ENCODE measurements at places on chromosomes 7 and 10.

DNA sequence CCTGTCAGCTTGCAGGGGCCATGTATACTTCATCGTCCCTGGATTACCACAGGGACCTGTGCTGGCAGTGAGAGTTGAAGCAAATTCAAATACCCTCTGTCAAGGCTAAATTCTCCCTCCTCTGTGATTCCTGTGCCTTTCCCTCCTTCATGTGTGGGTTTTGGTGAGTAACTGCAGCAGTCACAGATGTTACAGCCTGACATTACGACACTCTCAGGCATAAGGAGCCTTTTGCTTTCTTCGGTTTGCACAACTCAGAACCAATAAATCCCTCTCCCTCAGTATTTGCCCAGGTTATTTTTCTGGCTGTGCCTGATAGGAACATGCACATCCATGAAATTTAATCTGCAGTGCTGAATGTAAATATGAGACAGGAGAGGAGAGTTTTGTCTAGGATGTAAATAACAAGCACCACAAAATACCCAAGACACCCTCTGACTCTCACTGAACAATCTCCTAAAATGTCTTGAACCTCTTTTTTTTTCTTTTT lies 997.2 kb upstream of the GHITM start:
- DNase-seq: no peak

- no peak for DNase-seq
These were observed 30.0 kb upstream of the RAB11FIP2 start for GRCh38 chr10:118076705-118077104.

GRCh38 chr10:86007171-86007570 lies 359.4 kb downstream of the GRID1 start:
- DNase-seq: no peak

DNA sequence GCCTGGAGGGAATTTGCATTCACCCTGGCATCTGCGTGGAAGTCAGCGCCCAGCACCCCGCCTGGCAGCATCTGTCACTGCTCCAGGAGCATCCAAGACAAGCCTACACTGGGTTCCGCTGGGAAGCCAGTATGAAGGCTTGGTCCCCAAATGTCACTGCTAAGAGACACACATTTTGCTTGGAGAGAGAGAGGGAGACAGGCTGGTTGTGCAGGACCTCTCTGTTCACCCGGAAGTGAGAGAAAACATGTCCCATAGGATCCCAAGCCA lies 119.5 kb downstream of the SEC23IP start:
- DNase-seq: no peak

DNA sequence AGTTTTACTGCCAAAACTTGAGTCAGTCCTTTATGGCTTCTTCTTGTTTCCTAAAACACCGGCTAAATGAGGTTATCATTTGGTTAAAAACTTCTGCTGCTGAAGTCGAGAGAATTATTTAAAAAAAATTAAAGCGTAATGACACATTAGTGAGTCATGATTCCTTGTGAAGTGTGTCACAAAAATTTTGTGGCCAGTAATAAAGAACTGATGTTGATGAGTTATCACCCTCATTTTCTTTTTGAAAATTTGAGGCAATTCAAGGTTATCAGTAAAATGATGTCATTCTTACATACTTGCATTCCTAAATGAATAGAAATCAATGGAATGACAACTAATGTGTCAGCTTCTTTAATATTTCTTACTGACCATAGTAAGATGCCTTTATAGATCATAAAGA lies 427.4 kb downstream of the SORCS3 start:
- no peak for DNase-seq

DNA sequence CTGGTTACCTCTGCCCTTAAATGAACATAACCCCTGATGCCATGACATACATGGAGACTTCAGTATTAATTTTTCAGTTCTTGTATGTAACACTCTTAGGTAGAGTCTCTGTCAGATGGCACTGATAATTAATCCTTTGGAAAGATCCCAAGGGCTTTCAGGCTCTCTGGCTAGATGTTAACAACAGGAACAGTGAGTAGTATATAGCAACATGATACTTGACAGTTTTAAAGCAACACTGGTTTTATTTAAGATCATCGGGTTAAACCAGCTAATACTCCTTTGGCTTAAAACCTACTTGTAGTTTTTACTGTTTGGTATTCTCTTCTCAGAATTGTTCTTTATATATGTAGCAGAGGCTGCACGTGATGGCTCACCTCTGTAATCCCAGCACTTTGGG lies 27.3 kb downstream of the AHCYL2 start:
- no peak for DNase-seq

DNA sequence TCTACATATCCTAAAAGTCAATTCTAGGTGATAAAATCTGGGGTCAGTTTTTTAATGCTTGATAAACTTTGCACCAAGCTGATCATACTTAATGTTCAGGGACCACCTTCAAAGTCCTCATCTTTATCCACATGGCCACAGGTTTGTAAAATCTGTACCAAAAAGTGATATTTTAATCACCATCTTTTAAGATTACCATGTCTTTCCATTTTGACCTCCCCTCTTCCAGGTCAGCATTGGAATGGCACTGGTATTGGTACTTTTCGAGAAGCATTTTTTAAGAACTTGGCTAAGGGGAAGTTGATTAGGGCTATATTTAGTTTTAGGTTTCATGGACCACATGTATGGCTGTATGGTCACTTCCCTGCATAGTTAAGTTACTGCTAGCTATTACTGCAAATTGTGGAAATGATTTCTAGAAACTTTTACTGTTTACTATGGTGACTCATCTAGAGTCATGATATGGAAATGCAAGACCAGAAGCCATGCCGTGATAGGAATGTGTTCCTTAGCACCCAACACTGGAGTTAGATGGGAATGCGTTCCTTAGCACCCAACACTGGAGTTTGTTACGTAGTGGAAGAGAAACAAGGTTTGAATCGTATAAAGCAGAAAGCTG lies 50.8 kb upstream of the ABLIM1 start:
- DNase-seq: no peak

- DNase-seq: no peak
These were observed 128.6 kb downstream of the OAT start for GRCh38 chr10:124289851-124290795.

- DNase-seq: no peak
These were observed 816 bp downstream of the TECPR1 start for GRCh38 chr7:98251231-98251600.

DNA sequence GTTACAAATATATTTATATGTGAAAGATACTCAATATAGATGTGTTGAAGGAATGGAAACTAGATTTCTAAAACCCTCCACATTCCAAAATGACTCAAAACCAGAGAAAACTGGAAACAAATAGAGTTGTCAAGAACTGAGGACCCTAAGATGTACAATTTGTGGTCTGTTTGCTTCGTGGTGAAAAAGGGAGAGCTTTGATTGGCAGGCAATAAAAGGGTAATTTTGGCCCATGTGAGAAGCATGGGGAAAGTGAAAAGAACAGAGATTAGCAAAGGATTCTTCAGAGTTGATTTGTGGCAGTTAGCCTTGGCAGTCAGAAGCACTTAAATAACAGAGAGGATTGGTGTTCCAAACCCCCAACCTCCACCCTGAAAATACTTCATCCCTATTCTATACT lies 37.1 kb upstream of the DKK1 start:
- no peak for DNase-seq

DNA sequence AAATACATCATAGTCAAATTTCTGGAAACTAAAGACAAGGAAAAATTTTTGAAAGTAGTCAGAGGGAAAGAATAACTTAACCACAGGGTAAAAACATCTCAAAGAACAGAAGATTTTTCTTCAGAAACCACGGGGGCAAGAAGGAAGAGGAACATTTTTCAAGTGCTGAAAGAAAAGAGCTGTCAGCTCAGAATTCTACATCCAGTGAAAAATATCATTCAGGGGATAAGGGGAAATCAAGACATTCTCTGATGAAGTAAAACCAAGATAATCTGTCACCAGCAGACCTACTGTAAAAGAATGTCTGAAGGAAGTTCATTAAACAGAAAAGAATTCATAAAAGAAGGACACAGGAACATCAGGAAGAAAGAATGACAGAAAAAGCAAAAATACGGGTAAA lies 111.2 kb upstream of the TMEM72 start:
- no peak for DNase-seq

DNA sequence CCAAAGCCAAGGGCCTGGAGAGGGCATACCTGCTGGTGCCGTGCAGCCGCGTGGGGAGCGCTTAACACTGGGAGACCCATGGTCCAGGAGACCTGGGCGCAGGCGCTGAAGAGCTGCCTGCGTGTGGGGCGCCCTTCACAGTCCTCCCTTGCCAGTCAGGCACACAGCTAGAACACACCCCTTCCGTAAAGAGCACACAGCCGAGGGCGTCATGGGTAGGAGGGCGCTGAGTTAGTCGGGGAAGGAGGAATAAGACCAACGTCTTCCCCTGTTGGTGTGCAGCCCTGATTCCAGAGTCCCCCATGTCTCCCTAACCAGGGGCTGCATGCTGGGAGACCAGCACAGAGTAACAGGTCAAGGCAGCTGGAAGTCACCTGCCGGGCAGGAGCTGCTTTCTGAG lies 273.9 kb downstream of the USP6NL start:
- no peak for DNase-seq

DNA sequence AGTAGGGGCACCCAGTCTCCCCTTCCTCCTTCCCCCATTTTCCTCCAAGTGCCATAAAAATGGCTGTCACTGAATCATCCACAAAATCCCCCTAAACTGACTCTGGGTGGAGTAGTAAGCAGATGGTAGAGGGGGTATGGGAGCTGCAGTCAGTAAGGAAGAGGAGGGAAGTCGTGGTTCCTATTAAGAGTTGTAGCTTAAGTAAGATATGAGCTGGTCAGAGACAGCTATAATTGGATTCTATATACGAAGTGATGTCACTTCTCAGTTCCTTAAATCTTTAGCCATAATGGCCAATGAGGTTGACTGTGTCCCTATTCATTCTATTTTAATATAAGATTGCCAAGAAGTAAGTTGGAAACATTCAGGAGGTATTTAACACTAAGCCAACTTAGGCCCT lies 131.7 kb downstream of the SLC16A9 start:
- no peak for DNase-seq

GRCh38 chr7:157021871-157022680 lies 11.6 kb upstream of the MNX1 start:
- DNase-seq: no peak

DNA sequence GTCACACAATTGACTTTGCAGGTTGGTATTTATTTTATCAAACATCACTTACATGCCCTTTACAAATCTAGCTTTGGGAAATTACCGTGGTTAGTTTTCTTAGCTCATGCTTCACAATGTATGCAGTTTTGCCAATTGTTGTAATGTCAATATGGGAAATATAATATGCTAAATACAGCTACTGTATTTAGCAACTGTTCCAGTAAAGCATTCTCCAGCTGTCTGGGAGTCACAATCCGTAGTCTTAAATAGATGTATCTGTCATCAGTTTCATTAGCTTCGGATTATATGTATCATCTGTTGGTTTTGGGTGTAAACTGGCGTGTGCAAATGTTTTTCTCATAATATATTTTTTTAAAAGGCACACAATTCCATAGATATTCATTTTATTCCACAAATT lies 19.4 kb upstream of the AHR start:
- no peak for DNase-seq

- DNase-seq: no peak
These were observed 191.6 kb downstream of the TEX36 start for GRCh38 chr10:125491381-125491780.

GRCh38 chr7:134886353-134887057 lies 99.8 kb upstream of the AGBL3 start:
- DNase-seq: no peak

DNA sequence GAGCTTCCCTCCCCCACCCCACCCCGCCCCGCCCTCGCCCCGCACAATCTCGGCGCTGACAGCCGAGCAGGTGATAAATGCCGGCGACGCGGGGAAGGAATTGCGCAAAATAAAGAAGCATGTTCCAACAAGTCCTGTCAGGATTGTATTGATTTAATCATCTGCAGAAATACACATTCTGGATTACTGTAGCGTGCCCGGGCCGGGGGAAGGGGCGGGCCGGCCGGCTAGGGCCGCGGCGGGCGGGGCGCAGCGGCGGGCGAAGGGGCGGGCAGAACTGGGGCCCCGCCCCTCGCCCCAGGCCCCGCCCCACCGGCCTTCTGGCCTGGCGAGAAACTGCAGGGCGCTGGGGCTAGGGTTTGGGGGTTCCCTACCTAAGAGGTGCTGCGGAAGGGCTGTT lies 88.9 kb upstream of the PAX2 start:
- DNase-seq: no peak

GRCh38 chr7:82700741-82701140 lies 257.2 kb upstream of the CACNA2D1 start:
- no peak for DNase-seq

- DNase-seq: no peak
These were observed 3.2 kb upstream of the JCAD start for GRCh38 chr10:30062582-30062981.

DNA sequence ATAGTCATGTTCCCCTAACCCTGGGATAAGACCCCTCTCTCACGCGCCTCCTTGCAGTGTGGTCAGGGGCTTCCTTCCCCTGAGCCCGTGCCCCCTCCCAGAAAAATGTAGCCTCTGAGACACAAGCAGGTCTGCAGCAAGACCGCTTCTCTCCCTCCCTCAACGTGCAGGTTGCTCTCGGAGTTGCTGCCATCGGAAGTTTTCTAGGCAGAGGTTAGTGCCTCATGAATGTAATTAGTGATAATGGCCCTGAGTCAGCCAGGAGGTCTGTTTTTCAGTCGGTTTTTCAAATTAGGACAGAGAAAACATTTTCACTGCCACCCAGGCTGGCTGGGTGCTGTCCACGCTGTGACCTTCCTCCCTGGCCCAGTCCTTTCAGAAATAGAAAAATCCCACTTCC lies 43.2 kb upstream of the PRLHR start:
- DNase-seq: no peak

- no peak for DNase-seq
These were observed 19.8 kb upstream of the AKR1B1 start for GRCh38 chr7:134478707-134479106.

DNA sequence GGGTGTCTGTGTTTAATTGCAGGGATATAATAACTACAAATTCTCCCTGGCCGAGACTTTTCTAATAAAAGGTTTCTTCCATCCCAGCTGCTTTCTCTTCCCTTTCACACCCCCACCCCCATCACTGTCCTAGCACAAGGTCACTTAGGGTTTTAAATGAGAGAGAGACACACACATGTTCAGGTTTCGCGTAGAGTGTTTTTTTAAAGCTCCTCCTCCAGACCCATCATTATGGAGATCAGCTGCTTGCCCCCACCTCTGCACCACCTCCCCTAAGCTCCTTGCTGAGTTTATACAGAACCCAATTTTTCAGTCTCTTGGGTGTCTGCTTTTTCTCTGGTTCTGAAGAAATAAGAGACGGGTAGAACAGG lies 18.6 kb downstream of the LRMDA start:
- DNase-seq: no peak

- peak; percentile 46 for DNase-seq
These were observed 494 bp downstream of the REPIN1 start for GRCh38 chr7:150368884-150369747.

- no peak for DNase-seq
These were observed 7.3 kb downstream of the JCAD start for GRCh38 chr10:30052062-30052461.

- DNase-seq: peak; percentile 35
These were observed 84.2 kb upstream of the MKI67 start for GRCh38 chr10:128210215-128211063.

DNA sequence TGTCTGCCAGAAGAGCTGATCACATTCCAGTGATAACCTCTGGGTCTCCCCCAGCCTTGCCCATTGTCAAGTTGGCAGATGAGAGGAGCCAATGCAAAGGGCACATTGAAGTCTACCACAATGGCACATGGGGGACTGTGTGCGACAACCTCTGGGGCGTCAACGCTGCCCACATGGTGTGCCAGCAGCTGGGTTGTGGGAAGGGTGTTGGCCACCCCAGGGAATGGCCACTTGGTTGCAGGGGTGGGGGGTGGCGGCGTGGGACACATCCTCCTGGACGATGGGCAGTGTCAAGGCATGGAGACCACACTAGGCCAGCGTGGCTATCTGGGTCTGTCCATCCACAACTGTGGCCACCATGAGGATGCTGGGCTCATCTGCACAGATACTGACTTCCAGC lies 43.4 kb downstream of the CUZD1 start:
- no peak for DNase-seq

Data from activated CD8-positive, alpha-beta memory T cell treated with anti-CD3 and anti-CD28 coated beads for 1 hour (primary cell).